Myocyte (in vitro differentiated cells): ENCODE measurements at places on chromosomes 2 and 18. TPM values are rescaled to one million over a fixed set of nuclear protein-coding genes. Genes with fewer than 3 reads are reported as not detected.
A peak's percentile ranks its signal among the peaks of the same experiment; 100 is the strongest.

DNA sequence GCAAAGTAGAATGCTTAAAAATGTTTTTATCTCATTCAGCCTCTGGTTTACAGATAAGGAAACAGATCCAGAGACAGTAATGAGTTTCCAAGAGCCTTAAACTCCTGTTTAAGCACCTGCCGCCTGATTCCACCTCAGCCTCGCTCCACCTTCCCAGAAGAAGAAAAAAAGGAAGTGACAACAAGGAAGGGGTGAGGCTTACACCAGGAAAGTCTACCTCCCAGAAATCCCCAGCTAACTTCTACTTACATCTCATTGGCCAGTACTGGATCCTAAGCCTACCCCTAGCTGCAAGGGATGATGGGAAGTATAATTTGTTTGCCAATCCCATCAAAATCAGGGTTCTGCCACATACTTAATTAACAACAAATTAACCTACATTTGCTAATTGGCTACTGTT is 15.3 kb upstream of the ARID5A start:
- no peak for DNase-seq

DNA sequence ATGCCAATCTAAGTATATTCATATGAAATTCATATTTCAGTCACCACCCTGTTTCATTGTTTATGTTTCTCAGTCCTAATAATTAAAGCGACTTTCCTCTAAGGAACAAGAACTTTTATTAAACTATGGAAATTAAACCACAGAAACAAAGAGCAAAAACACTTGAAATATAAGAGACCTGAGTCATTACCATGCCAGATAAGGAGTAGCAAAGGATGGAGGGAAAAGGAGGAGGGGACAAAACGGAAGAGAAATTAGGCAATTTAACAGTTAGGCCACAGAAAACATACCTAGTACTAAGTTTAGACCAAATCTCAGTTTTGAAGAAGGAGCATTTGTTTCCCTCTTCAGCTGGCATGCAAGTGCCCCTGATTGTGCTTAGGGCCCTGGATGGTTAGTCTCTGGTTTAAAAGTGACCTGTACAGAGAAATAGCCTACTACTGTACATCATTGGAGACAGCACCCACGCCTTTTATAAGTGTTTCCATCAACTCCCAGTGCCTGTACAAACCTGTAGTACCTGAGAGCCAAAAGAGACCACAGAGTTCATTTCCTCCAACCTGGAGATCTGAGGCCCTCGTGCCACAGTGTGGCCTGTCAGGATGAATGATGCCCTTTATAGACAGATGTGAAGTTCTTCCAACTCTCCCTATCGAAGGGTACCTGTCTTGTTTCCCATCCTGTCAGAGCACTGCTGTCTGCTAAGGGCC is 74.5 kb downstream of the SPATS2L start:
- DNase-seq = no peak

DNA sequence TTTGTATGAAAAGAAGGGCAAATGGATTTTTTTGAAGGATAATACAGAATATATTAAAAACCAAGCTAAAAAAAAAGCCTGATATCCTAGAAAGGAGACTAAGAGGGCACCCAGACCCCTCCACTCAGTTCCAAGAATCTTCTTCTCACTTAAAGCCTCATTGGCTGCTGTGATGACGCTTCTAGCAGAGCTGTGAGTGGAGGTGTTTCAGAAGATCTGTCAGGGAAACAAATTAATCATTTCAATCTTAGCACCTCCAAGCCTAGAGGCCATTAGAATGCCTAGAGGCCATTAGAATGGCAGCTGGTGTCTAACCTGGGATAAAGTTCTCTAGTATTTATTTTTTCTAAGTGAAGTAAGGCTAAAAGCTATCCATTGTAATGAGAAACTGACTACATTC is 164.2 kb upstream of the TMEM200C start:
- no peak for DNase-seq

- DNase-seq = no peak
Measured at GRCh38 chr2:157158111-157158510, 99.4 kb upstream of the GALNT5 start.

DNA sequence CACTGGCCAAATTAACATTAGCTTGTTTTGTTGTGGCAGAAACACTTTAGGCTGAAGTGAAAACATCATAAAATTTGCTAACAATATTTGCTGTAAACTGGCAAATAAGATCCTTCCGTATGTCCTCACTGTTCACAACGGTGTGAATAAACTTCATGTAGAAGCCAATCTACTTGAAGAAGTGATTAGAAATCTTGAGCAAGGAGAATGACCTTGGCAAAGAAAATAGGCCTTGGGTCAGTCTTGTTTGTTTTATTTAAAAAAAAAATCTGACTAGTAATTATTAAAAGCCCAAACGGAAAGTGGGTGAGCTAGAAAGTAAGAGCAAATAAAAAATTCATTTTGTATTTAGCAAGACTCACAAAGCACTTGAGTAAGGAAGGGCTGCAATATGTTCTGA is 197.0 kb downstream of the CPS1 start:
- DNase-seq = no peak

GRCh38 chr2:174335254-174335987 is 667 bp downstream of the SP9 start:
- peak; percentile 23 for DNase-seq

DNA sequence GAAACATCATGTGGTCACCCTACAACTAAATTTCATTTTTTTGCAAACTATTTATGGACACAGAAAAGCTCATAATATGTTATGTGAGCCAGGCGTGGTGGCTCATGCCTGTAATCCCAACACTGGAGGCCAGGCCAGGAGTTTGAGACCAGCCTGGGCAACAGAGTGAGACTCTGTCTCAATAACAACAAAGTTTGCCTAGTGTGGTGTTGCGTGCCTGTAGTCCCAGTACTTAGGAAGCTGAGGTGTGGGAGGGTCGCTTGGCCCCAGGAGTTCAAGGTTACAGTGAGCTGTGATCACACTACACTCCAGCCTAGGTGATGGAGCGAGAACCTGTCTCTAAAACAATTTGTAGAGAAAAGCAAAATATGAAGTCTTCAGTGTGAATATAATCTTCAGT is 5.8 kb downstream of the IAH1 start:
- DNase-seq = no peak

DNA sequence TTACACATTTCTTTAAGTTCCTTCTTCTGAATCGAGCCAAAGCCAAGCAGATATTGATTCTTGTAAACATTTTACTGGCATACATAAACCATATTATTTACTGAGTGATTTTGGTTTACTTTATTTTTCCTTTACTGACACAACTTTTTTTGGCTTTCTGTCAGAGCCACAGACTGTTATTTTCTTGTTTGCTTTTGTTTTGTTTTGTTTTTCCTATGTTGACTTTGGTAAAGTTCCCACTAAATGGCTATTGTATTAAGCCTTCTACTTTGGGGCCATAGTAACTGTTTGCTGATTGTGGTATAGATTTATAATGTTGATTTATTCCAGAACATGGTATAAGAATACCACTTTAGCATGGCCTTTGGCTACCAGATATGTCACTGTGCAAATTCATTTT is 419.4 kb downstream of the DCDC2C start:
- no peak for DNase-seq

DNA sequence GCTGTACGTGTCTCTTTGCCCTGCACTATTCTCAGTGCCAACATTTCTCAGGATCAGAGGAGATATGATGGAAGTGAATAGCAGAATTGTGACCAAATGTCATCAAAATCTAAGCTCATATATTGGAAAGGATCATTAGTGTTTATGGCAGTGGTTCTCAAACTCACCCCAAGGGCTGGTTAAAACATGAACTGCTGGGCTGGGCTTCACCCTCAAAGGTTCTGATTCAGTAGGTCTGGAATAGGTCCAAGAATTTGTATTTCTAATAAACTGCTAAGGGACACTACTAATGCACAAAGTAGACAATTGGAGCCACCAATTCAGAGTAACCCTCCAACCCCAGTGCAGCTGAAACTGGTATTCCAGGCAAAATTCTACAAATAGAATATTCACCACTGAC is 317.9 kb upstream of the UBE2E3 start:
- DNase-seq = peak; percentile 8

DNA sequence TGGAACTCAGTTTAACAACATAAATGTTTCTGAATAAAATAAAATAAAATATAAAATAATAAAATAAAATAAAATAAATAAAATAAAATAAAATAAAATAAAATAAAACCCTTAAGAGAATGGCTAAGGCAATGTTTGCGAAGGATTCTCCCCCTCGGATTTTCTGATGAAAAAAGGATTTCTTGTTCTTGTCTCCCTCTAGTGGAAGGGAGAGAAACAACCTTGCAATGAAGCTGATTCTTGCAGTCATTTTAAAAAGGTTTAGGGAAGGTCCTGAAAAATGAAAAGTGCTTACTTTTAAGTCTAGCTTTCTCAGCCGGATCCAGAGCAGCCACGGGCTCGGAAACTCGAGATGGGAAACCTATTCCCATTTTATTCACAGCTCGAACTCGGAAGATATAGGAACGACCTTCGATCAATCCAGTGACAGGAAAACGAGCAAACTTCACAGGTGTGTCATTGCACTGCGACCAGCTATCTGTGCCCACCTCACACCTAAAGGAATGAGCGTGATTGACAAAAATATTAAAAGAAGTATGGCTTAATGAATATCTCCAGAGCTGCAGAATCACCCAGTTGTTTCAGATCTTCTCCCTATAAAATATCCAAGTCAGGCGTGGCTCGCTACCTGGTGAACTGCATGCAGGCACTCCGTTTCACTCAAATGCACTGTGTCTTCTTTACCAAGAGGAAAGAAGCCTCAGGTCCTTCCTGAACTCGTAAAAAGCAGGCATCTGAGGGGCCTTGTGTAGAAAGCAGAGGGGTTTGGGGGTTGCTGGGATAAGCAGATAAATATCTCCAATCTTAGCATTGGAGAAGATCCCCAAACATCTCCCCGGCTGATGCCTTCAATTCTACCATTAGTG is 68.1 kb downstream of the MYOM1 start:
- peak; percentile 37 for DNase-seq

The DOK1 gene
- 9.5 and 10.5 TPM in 2 replicates for total RNA-seq
